ENCODE measurements at places on chromosomes 1 and 21.

- no peak for DNase-seq
Measured at GRCh38 chr1:197145446-197146024, 934 bp downstream of the ASPM start.

DNA sequence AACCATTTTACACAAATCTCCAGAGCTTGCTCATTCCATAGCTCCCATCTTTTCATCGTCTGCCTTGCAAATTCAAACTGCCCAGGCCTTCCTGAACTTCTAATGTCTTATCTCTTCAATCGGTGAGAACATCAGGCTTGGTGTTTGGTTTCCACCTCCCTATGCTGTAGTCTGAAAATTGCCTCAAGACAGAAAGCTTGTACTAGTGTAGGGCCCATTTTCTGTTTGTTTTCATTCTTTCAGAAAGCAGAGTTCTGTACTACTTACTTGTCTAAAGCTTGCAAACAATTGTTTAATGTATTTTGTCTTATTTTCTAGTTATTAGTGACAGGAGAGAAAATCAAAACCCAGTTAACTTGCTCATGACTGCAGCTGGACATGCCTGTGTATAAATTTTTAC, 16.8 kb downstream of the HOOK1 start:
- DNase-seq = no peak

GRCh38 chr1:3205815-3206214, 136.8 kb downstream of the PRDM16 start:
- DNase-seq = no peak

DNA sequence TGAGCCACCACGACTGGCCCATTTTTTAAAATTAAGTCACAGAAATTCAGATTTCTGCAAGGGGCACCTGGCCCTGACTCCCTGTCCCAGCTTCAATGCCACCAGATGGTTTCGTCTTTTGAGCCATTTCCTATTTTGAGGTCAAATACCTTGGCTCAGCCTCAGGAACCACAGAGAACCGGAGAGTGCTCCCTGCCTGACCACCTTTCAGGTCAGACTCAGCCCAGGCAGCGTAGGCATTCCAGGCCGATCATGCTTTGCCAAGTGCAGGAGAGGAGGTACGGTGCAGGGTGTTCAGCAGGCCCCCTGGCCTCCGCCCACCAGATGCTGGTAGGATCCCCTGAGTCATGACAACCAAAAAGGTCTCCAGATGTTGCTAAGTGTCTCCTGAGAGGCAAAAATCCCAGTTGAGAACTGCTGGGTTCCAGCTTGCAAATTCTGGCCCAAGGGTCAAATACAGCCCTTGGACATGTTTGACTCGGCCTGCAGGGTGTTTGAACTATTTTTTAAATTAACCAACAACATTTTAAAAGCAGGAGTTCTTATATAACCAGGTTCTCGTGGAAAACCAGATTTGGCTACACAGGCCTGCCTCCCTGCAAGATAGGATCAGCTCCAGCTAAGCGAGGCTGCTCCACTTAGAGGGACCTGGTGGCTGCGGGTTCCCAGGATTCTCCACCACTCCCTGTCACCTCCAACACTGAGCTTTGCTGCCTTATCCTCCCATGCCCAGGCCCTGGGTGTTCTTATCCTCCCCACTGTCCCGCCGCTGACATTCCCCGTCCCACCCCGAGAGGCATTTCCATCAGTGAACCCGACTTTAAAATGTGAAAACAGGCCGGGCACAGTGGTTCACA, 61.9 kb upstream of the TARDBP start:
- DNase-seq = no peak

- peak; percentile 75 for DNase-seq
Measured at GRCh38 chr1:58885998-58886397, 102.2 kb upstream of the JUN start.

GRCh38 chr1:213921311-213921710, 66.5 kb upstream of the PROX1 start:
- DNase-seq = no peak

GRCh38 chr1:9344426-9345200, 51.9 kb downstream of the SPSB1 start:
- DNase-seq = no peak

GRCh38 chr1:160910170-160910750, 25.3 kb upstream of the ITLN1 start:
- DNase-seq = no peak

Measured in dorsolateral prefrontal cortex (tissue), 122 donors.